ENCODE measurements at places on chromosomes 1 and 21.

DNA sequence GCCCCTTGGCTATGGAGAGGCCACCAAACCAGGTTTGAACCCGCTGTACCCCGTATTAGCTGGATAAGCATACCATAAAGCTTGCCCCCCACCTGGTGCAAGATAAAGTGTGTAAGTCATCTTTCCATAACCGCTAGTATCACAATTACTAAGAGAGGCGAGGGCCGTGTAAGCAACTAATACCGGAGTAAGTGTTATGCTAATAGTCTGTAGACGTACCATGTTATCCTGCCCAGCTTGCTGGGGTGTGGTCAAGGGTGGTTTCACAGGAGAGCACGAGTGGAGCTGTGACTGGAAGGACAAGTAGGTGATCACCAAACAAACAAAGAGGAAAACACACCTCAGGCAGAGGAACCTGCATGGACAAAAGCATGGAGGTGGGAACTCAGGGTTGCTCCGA lies 3.6 kb upstream of the TNFRSF1B start:
- no peaks in the 10 kb centered on the region for H3K36me3 ChIP-seq
- H3K4me1 ChIP-seq, result peaks cover 20% of the 10 kb centered on the region
- no peaks in the 10 kb centered on the region for H3K27me3 ChIP-seq
- H3K4me3 ChIP-seq, result no peak overlapping the region
- no peak for DNase-seq
- H3K27ac ChIP-seq, result no peak overlapping the region

DNA sequence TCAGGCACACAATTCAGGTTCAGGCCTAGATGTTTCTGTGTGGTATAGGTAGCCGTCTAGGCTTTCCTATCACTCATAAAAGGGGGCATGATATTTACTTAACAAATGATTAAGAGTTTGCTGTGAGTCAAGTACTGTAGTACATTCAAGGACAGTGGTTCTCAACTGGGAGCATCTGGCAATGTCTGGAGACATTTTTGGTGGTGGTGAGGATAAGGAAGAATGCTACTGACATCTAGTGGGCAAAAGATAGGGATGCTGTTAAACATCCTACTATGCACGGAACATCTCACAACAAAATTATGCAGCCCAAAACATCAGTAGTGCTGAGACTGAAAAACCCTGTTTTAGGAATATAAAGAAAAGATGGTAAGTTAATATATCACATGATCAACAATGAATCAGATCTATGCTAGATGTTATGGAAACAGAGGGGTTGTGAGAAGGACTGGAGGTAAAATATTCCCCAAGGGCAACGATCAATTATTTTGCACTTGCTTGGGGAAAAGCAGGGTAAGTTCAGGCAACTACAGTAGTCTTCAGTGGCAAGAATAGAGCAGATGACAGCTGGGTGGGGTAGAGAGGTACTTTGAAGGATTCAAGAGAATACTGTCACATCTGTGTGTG lies 4.9 kb downstream of the DNTTIP2 start:
- peaks cover 2% of the 10 kb centered on the region for H3K4me1 ChIP-seq
- peaks cover 56% of the 10 kb centered on the region for H3K36me3 ChIP-seq
- H3K27ac ChIP-seq, result no peak overlapping the region
- DNase-seq, result peak; percentile 15
- H3K4me3 ChIP-seq, result no peak overlapping the region
- no peaks in the 10 kb centered on the region for H3K27me3 ChIP-seq

DNA sequence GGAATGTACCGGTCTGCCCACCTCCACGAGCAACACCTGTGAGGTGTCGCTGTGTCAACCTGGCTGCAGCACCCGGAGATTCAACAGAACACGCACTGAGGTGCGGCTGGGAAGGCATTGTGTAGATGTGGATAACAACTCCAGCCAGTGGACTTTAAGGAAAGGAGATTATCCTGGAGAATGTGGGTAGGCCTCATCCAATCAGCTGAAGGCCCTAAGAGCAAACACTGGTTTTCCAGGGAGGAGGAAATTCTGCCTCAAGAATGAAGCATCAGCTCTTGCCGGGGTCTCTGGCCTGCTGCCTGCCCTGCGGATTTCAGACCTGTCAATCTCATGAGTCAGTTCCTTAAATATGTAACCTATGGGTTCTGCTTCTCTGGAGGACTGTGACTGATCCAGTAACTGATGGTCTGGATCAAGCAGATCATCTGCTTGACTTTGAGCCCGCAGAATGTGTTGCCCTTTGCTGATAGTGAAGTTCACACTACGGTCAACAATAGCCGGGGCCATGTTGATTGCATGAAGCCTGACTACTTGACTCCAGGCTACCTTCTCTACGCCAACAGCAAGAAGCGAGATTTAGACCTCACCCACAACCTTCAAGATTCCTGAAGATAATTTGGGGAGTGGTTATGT lies 15.9 kb upstream of the PRDM15 start:
- DNase-seq, result no peak
- H3K27me3 ChIP-seq, result no peaks in the 10 kb centered on the region
- peaks cover 2% of the 10 kb centered on the region for H3K4me1 ChIP-seq
- peaks cover 3% of the 10 kb centered on the region for H3K36me3 ChIP-seq
- no peak overlapping the region for H3K4me3 ChIP-seq
- no peak overlapping the region for H3K27ac ChIP-seq

GRCh38 chr1:3001471-3002348 lies 19.6 kb upstream of the ACTRT2 start:
- no peak overlapping the region for H3K27ac ChIP-seq
- no peaks in the 10 kb centered on the region for H3K36me3 ChIP-seq
- H3K4me3 ChIP-seq, result no peak overlapping the region
- no peak for DNase-seq

- DNase-seq, result no peak
- H3K4me1 ChIP-seq, result peaks cover 11% of the 10 kb centered on the region
- no peaks in the 10 kb centered on the region for H3K36me3 ChIP-seq
- H3K27me3 ChIP-seq, result peaks cover 5% of the 10 kb centered on the region
- H3K4me3 ChIP-seq, result no peak overlapping the region
Observed at GRCh38 chr1:3241236-3241550, 172.2 kb downstream of the PRDM16 start.

DNA sequence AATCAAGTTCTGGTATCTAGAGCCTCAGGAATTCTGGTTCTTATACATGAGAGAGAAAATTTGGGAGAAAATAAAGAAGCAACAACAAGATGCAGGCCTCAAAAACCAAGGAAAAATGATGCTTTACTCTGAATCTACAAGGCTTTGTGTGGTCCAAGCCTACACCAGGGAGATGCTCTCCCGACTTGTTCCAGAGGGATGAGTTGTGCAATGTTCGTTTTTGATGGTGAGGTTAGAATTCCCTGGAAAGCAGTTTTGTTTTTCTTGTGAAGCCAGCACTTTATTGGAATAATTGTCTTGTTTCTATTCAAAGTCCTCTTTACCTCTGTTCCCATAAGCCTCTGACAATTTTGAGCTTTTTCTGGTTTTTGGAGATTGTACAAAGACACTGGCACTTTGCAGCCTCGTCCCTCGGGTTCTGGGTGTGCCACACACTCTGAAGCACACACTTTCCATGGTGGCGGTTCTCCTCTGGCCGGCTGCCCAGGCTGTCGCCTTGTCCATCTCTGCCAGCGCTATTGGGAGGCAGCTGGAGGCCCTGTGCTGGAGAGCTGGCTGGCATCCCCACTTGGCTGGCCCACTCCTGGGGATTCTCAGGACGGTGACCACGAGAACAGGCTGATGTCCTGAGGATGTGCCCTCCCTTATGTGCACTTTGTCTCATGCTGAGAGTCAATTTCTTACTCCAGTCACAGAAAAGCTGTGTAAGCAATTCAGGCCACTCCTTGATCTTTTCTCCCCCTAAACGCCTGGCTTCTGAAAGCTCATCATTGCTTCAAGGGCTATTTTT lies 70.2 kb downstream of the EDEM3 start:
- H3K4me1 ChIP-seq, result no peaks in the 10 kb centered on the region
- H3K27ac ChIP-seq, result no peak overlapping the region

DNA sequence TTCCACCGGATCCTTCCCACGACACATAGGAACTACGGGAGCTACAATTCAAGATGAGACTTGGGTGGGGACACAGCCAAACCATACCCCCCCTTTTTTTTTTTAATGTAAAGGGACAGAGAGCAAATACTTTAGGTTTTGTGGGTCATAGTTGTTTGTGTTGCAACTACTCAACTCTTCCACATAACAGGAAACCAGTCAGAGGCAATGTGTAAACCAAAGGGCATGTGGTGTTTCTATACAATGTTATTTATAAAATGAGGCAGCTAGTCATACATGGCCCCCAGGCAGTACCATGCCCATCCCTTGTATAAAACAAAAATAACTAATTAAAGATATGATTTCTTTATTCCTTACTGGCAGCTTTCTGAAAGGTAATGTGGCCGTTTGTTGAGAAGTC lies 845.4 kb upstream of the ADAMTS5 start:
- no peaks in the 10 kb centered on the region for H3K36me3 ChIP-seq
- H3K27ac ChIP-seq, result no peak overlapping the region
- no peak for DNase-seq
- H3K4me1 ChIP-seq, result peaks cover 5% of the 10 kb centered on the region

- no peak overlapping the region for H3K4me3 ChIP-seq
- H3K27ac ChIP-seq, result peak overlapping the region; percentile 76
- peaks cover 35% of the 10 kb centered on the region for H3K36me3 ChIP-seq
- H3K4me1 ChIP-seq, result no peaks in the 10 kb centered on the region
Observed at GRCh38 chr21:32371913-32372314, 20.9 kb downstream of the URB1 start.

DNA sequence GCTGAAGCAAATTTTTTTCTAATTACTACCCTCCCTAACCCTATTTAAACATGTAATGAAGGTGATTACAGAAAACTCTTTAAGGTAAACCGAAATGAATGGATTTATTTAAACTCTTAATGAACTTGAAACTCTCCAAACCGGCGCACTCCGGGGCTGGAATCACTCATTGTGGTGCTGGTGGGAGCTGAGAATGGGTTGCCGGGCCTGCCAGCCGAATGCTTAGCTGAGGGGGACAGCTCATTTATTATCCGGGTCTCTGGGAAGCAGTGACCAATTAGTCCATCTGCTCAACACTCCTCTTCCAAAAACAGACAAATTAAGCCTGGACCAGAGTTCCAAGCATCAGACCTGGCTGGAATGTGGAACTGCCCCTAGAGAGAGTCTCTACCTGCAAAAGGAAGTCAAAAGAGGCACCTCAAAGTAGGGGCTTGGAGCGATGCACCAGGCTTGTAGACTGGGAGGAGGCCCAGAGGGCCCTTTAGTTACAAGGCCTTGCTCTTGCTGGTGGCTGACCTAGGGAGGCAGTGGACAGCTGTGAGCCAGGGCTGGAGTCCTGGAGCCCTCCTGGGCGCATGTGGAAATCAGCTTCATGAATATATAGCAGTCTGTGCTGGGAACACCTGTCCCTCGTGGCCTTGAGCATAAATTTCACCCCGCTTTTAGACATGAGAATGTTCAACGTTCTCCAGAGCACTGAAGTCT lies 320.7 kb downstream of the AJAP1 start:
- H3K27me3 ChIP-seq, result no peaks in the 10 kb centered on the region
- no peak overlapping the region for H3K4me3 ChIP-seq
- no peak for DNase-seq
- peaks cover 2% of the 10 kb centered on the region for H3K4me1 ChIP-seq

DNA sequence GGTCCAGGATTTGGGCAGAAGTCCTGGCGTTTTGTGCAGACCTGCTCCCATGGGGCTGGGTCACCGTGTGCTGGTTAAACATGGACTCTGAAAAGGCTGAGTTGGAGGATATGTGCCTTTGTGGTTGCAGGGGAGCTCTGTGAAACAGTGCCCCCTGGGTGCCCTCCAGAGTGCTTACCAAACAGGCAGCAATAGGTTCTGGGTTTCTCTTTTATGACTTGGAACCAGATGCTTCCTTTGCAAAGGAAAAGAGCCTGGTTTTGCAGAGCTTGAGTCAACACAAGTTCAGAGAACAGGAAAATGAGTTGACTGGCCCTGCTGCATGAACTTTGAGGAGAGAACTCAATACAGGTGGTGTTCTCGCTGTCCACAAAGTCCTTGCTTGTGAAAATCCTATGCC lies 288.9 kb downstream of the TM2D1 start:
- H3K36me3 ChIP-seq, result peaks cover 10% of the 10 kb centered on the region
- H3K4me1 ChIP-seq, result no peaks in the 10 kb centered on the region
- DNase-seq, result no peak
- H3K27me3 ChIP-seq, result no peaks in the 10 kb centered on the region

- no peaks in the 10 kb centered on the region for H3K4me1 ChIP-seq
- H3K4me3 ChIP-seq, result no peak overlapping the region
- DNase-seq, result no peak
- H3K27ac ChIP-seq, result no peak overlapping the region
- H3K27me3 ChIP-seq, result no peaks in the 10 kb centered on the region
- H3K36me3 ChIP-seq, result no peaks in the 10 kb centered on the region
Observed at GRCh38 chr1:95660736-95661135, 426.7 kb downstream of the RWDD3 start.

- H3K27me3 ChIP-seq, result no peaks in the 10 kb centered on the region
- no peak for DNase-seq
- H3K4me3 ChIP-seq, result no peak overlapping the region
- H3K27ac ChIP-seq, result no peak overlapping the region
- H3K36me3 ChIP-seq, result no peaks in the 10 kb centered on the region
Observed at GRCh38 chr1:87958716-87959115, 630.0 kb downstream of the LMO4 start.

GRCh38 chr1:185811073-185811709 lies 77.0 kb downstream of the HMCN1 start:
- no peaks in the 10 kb centered on the region for H3K27me3 ChIP-seq
- DNase-seq, result no peak
- H3K4me3 ChIP-seq, result no peak overlapping the region
- H3K36me3 ChIP-seq, result no peaks in the 10 kb centered on the region
- no peak overlapping the region for H3K27ac ChIP-seq

DNA sequence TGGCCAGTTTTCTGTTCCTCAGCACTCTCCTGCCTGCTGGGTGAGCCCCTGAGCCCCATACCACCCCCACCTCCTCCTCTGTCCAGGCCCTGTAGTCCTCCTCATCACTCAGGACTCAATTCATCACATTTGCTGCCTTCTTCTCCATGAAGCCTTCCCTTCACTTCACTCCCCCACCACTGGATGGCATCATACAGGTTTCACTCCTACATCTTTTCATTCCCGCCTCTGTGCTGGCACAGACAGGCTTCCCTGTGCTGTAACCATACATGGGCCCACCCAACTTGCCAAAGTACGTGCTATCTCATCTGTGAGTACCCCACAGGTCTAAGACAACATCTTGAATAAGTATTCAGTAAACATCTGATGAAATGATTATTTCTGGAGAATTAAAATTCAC lies 56.9 kb downstream of the SLC45A1 start:
- H3K4me1 ChIP-seq, result peaks cover 55% of the 10 kb centered on the region
- DNase-seq, result no peak
- H3K27ac ChIP-seq, result peak overlapping the region; percentile 94
- H3K4me3 ChIP-seq, result no peak overlapping the region
- peaks cover 7% of the 10 kb centered on the region for H3K36me3 ChIP-seq
